ENCODE measurements at places on chromosomes 2 and 18. TPM values are rescaled to one million over a fixed set of nuclear protein-coding genes. Genes with fewer than 3 reads are reported as not detected.
A peak's percentile ranks its signal among the peaks of the same experiment; 100 is the strongest.

GRCh38 chr2:193806088-193806774 lies 1611.5 kb upstream of the TMEFF2 start:
- H3K27ac ChIP-seq: no peak overlapping the region
- no peaks in the 10 kb centered on the region for H3K36me3 ChIP-seq
- no peaks in the 10 kb centered on the region for H3K4me1 ChIP-seq
- H3K27me3 ChIP-seq: no peaks in the 10 kb centered on the region
- DNase-seq: no peak

- H3K36me3 ChIP-seq: no peaks in the 10 kb centered on the region
- H3K27ac ChIP-seq: peak overlapping the region; percentile 92
- H3K4me3 ChIP-seq: no peak overlapping the region
- DNase-seq: no peak
- H3K27me3 ChIP-seq: no peaks in the 10 kb centered on the region
These were observed 100.9 kb downstream of the TNS1 start for GRCh38 chr2:217901835-217902378.

GRCh38 chr2:16813593-16813992 lies 148.0 kb upstream of the CYRIA start:
- no peaks in the 10 kb centered on the region for H3K36me3 ChIP-seq
- no peak for DNase-seq
- H3K27ac ChIP-seq: no peak overlapping the region
- H3K4me3 ChIP-seq: no peak overlapping the region
- H3K4me1 ChIP-seq: no peaks in the 10 kb centered on the region

- no peak overlapping the region for H3K27ac ChIP-seq
- peaks cover 82% of the 10 kb centered on the region for H3K27me3 ChIP-seq
- no peaks in the 10 kb centered on the region for H3K36me3 ChIP-seq
These were observed 5.7 kb downstream of the OTX1 start for GRCh38 chr2:63056107-63057050.

GRCh38 chr2:68971591-68972231 lies 2.7 kb upstream of the GKN1 start:
- no peak for DNase-seq
- H3K36me3 ChIP-seq: no peaks in the 10 kb centered on the region
- no peak overlapping the region for H3K4me3 ChIP-seq

DNA sequence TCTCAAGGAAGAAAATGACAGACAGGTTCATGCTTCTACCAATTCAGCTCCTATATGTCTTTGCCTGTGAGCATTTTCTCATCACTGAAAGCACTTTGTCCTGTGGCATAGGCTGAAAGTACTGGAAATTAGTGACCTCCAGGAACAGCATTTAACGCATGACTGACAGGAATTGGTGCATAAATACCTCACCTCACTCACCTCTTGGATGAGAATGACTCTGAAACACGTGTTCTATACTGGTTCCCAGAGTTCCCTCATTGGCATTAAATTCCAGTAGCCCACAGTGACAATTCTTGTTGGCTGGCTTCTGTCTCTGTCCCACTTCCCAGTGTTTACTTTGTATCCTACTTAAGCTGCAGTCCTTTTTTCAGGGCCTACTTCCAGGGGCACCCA lies 83.4 kb upstream of the MAPRE2 start:
- H3K27ac ChIP-seq: no peak overlapping the region
- no peaks in the 10 kb centered on the region for H3K4me1 ChIP-seq

- DNase-seq: no peak
- no peaks in the 10 kb centered on the region for H3K36me3 ChIP-seq
- peak overlapping the region; percentile 97 for H3K27ac ChIP-seq
- H3K4me1 ChIP-seq: peaks cover 65% of the 10 kb centered on the region
These were observed 15.6 kb upstream of the CXCR4 start for GRCh38 chr2:136133586-136133985.

CROCC2 gene
- total RNA-seq: 0.27 TPM

SMIM21 gene
- not detected for total RNA-seq

All from Peyer's patch (tissue), 4 donors.